Stimulated activated CD4-positive, alpha-beta T cell treated with anti-CD3 and anti-CD28 coated beads, TNF-alpha, amount 100 ng/mL, for 24 hours (primary cell): ENCODE measurements at places on chromosomes 1 and 21.

DNA sequence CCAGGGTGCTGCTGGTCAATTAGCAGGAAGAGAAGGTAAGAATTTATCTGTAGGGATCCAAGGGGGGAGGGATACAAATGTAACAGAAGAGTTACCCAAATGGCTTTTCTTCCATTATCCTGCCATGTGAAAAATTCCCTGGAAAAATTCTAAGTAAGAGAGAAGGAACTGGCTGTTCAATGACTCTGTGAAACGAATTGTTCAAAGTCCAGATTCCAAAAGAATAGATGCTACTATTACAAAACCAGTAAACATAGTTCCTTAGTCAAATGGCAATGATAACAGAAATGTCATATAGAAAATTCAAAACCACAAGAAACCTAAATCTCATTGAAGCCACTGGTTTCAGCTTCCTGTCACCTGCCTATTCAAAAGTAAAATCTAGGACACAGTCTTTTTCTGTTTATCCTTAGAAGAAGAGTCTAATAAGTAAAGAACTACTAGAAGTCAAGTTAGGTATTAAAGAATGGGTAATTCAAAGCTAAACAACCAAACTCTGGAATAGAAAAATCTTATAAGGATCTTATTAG, 102.6 kb downstream of the ZNF644 start:
- DNase-seq = no peak

DNA sequence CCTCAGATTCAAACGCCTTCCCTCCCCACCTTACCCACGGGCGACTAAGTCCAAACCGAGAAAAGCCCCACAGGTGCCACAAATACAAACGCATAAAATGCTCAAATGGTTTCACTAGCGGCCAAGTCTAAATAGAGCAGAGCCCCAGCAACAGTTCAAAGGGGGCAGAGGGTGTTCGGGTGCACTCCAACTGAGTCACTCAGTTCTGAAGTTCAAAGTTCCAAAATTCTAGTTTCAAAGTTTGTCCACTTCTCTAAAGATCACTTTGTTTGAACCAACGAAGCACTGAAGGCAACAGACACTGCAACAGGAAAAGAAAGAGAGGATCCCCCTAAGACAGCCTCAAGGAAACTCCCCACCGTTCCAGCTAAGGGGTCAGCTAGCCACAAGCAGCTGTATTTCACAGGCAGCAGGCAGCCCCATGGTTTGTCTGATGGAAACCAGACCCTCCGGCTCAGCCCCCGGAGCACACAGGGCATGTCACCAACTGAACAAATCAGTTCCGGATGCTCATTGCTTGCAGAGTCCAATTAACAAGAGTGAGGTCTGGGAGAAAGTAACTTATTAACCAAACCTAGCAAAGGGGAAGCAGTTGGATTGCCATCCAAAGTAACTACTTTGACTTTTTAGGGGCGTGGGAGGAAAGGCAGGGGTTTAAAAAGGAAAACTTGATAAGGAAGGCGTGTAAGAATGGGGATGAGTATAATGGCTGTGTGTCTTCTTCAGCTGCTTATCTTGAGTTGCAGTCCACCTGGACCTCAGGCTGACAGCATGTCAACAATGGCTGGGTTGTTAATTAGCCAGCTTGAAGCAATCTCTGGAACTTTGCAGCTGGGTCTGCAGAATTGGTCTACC, 1423.9 kb upstream of the PRMT6 start:
- DNase-seq = no peak

DNA sequence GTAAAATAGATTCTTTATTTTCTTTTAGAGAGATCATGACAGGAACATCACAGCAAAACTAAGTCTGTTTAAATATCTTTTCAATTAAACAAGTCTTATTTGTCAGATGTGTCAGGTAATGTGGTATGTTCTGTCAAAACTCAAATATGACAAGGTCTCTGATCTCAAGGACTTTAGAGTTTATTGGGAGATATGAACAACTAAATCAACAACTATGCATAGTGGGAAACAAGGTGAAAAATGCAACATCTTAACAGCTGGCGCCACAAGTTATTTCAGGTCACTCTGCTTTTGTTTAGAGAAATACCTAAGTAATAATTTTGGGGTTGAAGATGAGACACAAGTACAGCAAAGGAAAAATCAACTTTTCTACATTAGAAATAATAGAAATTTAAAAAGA, 779.4 kb upstream of the ADGRL4 start:
- DNase-seq = no peak

DNA sequence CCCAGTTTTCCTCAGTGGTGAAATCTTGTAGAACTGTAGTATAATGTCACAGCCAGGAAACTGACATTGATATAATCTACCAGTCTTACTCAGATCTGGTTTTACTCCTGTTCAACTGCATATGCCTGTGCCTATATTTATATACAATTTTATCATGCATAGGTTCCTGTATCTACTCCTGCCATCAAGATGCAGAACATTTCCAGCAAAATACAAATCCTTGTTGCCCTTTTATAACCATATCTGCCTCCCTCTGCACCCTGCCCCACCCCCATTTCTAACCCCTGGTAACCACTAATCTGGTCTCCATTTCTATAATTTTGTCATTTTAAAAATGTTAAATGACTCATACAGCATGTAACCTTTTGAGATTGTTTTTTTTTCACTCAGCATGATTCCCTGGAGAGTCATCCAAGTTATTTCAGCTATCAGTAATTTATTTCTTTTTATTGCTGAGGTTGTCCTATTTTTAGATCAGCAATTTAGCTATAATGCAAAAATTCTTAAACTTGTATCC, 8.1 kb downstream of the UTP25 start:
- peak; percentile 44 for DNase-seq

- DNase-seq = no peak
Observed at GRCh38 chr1:43220905-43221778, 48.6 kb upstream of the TMEM125 start.

DNA sequence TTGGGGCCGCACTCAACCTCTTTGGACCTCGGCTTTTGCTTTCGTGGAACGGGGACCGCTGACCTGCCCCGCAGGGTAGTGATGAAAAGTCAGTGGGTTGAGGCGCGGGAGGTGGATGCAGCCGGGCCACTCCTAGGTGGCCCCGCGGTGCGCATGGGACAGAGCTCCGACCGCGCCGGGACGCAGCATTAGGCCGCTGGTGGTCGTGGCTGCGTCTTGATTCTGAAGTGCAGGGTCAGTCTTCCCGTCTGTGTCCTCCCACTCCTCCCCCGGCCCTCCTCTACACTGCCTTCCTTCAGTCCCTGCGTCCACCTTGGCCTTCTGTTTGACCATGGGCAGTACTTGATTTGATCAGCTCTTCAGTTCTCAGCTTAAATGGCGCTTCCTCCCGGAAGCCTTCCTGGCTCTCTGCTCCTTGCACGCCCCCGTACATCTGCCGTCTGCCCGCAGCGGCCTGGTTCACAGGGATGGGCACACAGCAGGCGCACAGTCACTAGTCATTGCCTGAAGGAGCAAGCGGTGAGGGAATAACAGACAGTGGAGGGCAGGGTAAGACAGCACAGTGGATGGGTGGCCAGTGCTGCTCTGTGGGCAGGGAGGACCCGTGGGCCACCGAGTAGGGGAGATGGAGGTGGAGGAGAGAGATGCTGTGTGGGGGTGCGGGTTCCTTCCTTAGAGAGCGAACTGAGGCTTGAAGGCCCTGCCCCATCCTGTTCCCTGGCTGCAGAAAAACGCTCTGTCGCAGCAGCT, 633 bp downstream of the THEMIS2 start:
- no peak for DNase-seq

DNA sequence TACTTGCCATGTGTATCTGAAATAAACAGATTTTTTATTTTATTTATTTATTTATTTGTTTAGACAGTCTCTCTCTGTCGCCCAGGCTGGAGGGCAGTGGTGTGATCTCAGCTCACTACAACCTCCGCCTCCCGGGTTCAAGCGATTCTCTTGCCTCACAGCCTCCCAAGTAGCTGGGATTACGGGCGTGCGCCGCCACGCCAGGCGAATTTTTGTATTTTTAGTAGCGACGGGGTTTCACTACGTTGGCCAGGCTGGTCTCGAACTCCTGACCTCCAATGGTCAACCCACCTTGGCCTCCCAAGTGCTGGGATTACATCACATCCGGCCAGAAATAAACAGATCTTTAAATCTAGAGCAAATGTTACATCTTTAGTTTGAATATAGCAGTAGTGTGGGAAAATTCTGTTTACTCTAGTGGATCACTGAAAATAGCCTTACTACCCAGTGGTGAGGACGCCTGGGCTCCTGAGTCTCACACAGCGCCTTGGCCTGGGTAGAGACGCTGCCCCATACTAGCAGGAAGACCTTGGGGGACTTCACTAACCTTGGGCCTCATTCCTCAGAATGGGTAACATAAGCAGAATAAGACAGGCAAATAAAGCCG, 709 bp downstream of the GART start:
- DNase-seq = no peak

DNA sequence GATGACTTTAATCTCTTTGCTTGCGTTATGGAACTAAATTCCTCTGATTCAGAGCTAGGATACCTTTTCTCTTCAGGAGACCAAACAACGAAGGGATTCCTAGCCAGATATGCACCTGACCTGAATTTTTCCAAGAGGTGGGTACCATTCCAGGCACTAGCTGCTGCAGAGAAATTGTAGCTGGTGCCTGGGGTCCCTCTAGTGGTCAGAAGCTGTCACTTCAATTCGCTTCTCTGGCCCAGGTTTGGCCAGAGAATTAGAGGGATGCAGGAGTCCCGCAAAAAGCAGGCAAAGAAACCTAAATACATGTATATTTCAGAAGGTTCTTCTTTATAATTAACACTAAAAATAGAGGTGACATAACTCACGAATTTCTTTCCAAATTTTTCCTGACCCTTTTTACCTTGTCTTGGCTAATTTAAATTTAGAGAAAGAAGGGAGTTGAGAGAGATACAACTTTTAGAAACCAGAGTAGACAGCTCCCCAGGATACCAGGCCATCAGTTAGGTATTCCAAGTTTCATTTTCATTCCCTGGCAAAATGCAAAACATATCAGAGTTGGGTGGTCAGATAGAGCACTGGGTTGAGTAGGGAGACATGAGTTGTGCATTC, 9.6 kb downstream of the ACKR1 start:
- peak; percentile 6 for DNase-seq

- no peak for DNase-seq
Observed at GRCh38 chr1:89274411-89274857, 1.8 kb upstream of the GBP5 start.

- DNase-seq = no peak
Observed at GRCh38 chr21:45373991-45374816, 30.8 kb upstream of the COL18A1 start.
